Stimulated activated CD8-positive, alpha-beta memory T cell treated with anti-CD3 and anti-CD28 coated beads, Interleukin-15, amount 100 ng/mL, for 24 hours (primary cell): ENCODE measurements at places on chromosomes 2 and 18.

DNA sequence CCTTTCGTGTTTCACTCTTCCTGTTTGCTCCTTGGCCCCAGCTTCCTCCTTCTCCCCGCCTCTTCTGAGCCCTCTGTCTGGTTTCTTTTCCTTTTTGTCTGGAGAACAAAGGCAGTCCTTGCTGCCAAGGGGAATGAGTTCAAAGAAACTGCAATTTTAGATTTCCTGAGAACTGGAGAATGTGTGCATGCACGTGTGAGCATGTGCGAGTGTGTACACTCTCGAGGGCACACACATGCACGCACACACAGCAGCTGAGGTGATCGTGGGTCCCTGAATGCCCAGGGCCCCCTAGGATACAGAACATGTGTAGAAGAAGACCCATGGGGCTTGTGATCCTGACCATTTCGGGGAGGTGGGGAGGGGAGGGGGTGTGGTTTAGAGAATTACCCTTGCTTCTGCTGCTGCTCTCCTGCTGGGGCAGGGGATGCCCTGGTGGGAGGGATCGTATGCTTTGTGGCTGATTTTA is 151.8 kb downstream of the DYSF start:
- no peak for DNase-seq

GRCh38 chr18:9137168-9138066 is 836 bp downstream of the ANKRD12 start:
- DNase-seq: peak; percentile 36

DNA sequence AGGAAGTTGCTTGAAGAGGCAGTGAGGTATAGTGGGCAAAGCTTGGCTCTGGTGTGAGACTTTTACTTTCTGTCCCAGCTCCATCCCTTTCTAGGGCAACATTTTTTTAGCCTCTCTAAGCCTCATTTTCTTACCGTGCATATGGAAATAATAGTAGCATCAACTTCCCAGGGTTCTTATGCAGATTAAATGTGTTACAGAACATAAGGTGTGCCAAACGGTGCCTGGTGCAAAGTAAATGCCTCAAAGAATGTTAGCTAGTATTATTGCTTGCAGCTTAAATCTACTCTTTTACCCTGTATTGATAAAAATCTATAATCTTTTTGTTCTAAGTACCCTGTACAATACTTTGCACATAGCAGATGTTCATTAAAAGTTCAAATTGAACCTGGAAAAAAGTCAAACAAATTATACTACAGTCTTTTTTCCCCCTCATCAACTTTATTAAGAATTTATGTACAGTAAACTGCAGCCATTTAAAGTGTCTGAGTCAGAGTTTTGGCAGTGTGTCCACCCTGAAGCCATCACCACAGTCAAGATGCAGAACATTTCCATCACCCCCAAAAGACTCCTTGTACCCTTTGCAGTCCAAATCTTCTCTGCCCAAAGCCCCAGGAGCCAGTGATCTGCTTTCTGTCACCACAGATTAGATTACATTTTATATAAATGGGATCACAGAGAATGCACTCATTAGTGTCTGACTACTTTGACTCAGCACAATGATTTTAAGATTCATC is 10.6 kb downstream of the MAPRE2 start:
- DNase-seq: no peak

- no peak for DNase-seq
Observed at GRCh38 chr18:55337908-55338521, 250.0 kb downstream of the TCF4 start.

- DNase-seq: no peak
Observed at GRCh38 chr18:41140506-41140905, 814.5 kb upstream of the PIK3C3 start.

DNA sequence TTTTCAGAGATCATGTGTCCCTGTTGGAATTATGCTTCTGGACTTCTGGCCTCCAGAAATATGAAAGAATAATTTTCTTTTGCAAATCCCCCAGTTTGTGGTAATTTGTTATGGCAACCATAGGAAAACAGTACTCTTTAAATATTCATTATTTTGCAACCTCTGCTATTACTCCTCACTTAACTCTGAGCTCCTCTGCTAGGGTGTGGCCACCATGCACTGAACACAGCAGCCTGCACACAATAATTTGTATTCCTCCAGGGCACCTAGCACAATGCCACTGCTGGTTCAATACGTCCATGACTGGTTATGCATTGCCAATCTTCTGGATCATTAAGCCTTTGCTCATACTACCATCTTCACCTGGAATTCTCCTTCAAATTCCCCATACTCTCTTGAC is 232.0 kb downstream of the CNTNAP5 start:
- DNase-seq: no peak

GRCh38 chr18:36862182-36862581 is 33.3 kb downstream of the KIAA1328 start:
- DNase-seq: no peak

GRCh38 chr2:113253453-113253852 is 25.3 kb downstream of the PAX8 start:
- DNase-seq: no peak

- DNase-seq: no peak
Observed at GRCh38 chr2:20135631-20136050, 84.2 kb upstream of the LAPTM4A start.

- DNase-seq: no peak
Observed at GRCh38 chr18:59954755-59955156, 55.0 kb downstream of the PMAIP1 start.

DNA sequence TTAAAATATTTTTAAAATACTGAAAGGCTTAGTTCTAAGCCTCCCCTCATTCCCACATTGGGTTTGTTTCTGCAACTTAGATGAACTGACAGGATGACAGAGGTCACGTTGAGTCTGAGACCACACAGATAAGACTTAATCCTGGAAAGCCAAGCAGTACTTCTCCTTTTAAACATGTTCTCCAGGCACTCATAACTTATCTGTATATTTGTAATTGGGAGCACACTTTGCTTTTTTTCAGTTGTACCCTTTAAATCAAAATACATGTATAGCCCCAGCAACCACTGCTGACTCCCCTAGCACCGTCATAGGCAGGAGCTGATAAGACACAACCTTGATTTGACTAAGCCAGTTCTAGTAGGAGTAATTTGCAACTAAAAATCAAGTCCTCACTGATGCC is 394.8 kb downstream of the PID1 start:
- DNase-seq: no peak

GRCh38 chr2:54106631-54107454 is 8.6 kb upstream of the ACYP2 start:
- no peak for DNase-seq

- no peak for DNase-seq
Observed at GRCh38 chr2:47118581-47118980, 36.5 kb downstream of the STPG4 start.

- DNase-seq: no peak
Observed at GRCh38 chr2:50335433-50335832, 696.5 kb downstream of the NRXN1 start.

DNA sequence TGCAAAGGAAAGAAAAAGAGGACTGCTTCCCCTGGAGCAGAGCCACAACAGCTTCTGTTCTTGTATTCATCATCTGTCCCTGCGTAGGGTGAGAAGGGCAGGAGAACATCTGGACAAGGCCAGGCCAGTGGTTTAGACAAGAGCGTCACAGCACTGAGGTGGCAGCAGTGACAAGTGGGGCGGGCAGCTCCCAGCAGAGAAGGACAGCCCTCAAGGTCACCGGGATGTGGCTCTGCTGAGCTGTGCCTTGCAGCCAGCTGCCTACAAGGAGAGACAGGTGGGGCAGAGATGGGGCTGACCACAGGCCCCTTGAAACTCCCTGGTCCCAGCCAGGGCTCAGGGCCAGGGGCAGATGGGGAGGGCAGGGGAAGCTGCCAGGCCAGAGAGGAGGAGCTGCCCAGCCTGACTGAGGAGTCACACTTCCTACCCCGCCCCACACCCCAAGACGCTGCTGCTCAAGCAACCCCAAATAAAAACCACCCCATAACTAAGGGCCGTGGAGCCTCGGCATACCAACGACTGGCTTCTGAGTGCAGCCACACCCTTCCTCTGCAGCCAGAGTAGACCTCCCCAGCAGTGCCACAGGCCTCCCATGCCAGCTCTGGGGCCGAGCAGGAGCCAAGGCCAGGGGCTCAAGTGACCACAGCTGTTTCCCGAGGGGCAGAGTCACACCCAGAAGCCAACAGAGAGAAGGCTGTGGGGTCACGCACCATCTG is 5.4 kb downstream of the RAB11FIP5 start:
- DNase-seq: no peak

- no peak for DNase-seq
Observed at GRCh38 chr2:147827088-147827375, 17.8 kb upstream of the ACVR2A start.

DNA sequence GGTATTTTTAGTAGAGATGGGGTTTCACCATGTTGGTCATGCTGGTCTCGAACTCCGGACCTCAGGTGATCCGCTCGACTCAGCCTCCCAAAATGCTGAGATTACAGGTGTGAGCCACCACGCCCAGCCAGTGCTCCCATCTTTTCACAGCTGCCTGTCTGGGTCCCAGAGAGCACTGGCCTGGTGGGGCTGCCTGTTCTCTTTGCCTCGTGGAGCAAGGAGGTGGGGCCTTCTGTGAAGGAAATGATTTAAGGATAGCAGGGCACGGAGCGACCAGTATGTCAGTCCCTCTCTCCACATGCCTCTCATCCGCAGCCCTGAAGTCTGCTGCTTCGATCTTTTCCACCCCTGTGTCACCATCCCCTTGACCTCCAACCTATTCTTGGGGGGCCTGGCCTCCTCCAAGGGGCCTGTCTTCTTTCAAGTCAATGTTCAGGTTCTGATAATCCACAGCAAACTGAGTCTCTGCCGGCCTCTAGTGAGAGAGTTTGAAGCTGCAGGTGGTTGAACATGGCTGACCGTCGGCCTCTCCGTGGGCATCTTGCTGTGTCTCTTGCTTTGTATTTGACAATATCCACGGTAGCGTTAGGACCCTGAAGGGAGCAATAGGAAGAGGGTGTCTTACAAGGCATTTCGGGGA is 28.2 kb upstream of the GIGYF2 start:
- no peak for DNase-seq

GRCh38 chr2:138445227-138445626 is 56.3 kb upstream of the SPOPL start:
- no peak for DNase-seq

DNA sequence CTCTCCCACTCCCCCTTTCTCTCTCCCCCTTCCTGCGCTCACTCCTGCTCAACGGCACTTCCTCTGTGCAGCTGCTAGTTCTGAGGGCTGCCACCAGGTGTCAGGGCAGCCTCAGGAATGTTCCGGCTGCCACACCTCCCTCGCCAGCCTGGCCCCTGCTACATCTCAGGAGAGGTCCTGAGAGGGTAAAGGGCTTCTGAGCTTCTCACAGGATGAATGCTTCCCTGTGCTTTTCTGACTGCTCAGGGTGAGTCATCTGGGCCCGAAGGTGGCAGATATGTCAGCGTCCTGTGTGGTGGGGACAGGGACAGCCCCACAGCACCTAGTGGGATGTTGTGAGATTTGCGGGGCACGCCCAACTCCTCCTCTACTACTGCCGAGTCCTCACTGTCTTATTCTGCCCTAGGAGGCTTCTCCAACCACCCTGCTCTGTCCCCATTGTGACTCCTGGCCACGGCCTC is 49.0 kb downstream of the PLEKHB2 start:
- DNase-seq: peak; percentile 37

DNA sequence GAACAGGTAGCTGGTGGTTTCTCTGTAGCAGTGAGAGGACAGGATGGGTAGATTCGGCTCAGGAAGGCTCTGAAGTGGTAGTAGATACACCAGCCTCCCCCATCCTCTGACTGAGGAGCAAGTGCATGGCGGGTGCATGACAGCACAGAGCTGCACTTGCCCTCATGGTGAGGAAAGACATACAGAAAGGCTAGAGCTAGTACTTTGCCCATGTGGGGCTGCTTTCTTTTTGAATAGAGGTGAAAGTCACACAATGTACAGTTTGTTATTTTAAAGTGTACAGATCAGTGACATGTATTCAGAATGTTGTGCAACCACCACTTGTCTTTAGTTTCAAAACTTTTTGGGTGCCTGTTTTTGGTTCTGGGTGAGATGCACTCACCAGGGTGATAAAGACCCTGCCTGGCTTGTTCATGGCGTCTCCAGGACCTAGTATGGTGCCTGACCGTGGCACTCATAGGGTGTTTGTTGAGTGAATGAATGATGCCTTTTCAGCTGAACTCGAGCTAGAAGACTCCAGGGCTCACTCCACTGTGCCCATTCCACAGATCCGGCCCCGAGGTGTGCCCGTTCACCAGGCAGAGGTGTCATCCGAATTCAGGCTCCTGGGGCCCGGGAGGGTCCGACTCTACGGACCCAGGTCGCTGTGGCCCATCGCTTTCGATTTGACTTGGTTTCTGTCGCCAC is 421 bp upstream of the VAMP5 start:
- no peak for DNase-seq

- no peak for DNase-seq
Observed at GRCh38 chr2:145203891-145204290, 684.0 kb upstream of the ZEB2 start.

GRCh38 chr2:236499691-236500578 is 69.7 kb upstream of the ACKR3 start:
- no peak for DNase-seq

DNA sequence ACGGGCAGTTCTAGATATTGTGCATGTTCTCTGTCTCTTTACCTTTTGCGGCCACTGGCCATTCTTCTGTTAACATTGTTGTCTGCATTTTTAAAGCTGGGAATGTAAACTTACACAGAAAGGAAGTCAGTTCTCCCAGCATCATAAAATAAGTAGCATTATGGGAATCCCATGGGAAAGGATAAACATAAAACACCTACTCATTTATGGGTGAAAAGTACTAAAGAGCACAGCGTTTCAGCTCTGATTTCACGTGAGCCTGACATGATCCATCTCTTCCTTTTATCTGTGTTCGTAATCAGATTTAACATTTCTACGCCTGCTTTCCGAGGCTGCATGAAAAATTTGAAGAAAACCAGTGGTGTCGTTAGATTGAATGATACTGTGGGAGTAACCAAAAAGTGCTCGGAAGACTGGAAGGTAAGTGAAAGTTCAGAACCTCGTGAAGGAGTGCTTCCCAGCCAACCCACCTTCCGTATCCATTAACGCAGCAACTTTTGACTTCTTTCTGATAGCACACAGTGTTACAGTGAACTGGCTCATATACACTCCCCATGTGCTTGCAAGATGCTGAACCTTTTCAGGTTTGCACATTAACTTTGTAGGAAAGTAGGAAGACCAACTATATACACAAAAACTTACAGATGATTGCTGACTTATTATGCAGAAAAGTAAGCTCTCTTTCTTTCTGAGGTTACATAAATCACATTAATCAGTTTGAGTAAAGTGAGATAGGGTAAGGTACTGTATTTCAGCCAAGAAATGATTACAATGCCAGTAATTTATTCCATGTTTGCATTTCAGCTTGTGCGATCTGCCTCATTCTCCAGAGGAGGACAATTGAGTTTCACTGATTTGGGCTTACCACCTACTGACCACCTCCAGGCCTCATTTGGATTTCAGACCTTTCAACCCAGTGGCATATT is 86.5 kb upstream of the TTC39C start:
- DNase-seq: no peak
